ENCODE measurements at places on chromosomes 4 and X.

DNA sequence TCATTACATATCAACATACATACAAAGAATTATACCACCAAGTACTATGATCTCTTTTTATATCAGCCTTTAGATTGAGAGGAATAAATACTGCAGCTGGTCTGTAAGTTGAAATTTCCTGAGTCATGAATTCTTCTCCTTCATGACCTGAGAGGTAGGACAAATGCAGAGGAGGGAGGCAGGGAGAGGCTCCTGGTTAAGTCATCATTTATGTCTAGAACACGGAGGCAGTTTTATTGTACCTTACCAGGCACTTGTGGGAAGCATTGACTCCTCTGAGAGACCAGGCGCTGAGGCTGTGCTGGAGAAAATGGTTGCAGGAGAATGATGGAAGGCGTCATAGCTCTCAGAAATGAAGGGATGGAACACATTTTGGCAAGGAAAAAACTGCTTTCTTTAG is 12.5 kb upstream of the CASK start:
- no peak for DNase-seq

DNA sequence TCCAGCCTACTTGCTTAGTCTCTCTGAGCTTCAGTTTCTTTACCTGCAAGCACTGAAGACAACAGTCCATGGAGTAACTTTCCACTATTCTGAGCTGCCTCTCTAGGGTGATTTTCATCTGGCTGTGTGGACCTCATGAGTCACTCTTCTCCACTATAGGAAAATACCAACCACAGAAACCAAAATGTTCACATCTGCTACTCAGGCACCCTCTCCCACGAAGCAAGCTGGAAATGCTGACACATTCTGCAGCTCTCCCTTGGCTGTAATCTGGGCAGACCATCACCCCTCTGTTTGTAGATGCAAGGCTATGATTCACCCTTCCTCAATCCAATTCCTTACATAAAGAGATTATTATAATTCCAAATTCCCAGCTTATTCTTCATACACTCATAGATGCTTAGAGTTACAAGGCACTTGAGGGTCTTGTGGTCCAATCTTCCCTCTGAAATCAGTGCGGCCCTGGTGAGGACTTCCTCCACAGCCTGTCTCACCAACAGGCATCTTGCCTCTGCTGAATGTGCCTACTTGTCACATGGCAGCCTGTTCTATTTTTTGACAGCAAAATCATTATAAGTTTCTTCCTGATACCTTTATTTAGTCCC is 97.0 kb upstream of the LNX1 start:
- DNase-seq: no peak

DNA sequence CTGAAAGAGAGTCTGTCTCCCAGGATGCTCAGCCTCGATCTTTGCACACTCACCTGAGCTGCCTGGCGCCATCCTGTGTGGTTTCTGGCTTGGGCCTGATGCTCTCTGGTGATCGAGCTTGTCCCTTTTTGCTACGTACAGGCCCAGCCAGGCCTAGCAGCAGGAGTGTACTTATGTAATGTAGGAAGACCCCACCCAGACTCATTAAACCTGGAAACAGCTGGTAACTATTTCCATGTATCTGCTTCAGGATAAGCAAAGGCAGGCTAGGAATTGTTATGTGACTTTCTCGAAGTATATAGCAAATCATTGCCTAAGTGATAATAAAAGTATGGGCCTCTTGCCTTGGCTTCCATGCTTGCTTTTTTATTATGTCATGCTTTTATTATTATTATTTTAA is 18.6 kb upstream of the ARSJ start:
- DNase-seq: no peak

DNA sequence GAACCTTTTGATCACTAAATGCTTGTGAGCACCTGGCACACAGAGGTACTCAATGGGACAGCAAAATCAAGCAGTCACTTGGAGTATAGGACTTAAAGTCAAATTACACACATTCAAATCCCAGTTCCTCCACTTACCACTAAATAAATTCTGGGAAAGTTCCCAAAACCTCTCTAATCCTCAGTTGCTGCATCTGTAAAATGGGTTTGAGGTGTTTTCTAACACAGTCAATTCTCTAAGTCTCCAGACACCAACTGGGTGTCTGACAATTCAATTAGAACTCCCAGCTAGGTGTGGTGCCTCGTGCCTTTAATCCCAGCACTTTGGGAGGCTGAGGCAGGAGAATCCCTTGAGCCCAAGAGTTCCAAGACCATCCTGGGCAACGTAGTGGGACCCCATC is 19.0 kb downstream of the QDPR start:
- no peak for DNase-seq

GRCh38 chr4:38820329-38821061 is 15.9 kb upstream of the TLR1 start:
- DNase-seq: no peak

DNA sequence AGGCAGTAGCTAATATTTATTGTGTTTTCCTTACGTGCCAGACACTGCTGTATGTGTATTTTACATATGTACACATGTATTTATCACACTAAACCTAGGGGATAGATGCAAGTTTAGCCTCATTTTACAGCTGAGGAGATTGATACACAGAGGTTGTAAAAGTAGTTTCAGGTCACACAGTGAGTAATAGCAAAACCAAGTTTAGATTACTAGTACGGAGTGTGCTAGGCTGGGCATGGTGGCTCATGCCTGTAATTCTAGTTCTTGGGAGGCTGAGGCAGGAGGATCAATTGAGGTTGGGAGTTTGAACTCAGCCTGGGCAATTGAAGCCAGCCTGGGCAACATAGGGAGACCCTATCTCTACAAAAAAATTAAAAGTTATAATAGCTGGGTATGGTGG is 701.1 kb upstream of the ATOH1 start:
- DNase-seq: no peak

GRCh38 chr4:156475322-156475721 is 496.3 kb downstream of the PDGFC start:
- no peak for DNase-seq

- peak; percentile 39 for DNase-seq
Measured at GRCh38 chrX:1323315-1323714, 13.3 kb upstream of the IL3RA start.

DNA sequence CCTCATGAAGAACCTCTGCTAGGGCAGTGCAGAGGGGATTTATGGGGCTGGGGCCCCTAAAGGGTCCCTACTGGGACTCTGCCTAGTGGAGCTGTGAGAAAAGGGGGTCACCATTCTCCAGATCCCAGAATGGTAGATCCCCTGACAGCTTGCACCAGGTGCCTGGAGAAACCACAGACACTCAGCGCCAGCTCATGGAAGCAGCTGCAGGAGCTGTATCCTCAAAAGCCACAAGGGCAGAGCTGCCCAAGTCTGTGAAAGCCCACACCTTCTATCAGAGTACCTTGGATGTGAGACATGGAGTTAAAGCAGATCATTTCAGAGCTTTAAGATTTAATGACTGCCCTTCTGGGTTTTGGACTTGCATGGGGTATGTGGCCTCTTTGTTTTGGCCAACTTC is 38.6 kb downstream of the MAP9 start:
- DNase-seq: no peak

DNA sequence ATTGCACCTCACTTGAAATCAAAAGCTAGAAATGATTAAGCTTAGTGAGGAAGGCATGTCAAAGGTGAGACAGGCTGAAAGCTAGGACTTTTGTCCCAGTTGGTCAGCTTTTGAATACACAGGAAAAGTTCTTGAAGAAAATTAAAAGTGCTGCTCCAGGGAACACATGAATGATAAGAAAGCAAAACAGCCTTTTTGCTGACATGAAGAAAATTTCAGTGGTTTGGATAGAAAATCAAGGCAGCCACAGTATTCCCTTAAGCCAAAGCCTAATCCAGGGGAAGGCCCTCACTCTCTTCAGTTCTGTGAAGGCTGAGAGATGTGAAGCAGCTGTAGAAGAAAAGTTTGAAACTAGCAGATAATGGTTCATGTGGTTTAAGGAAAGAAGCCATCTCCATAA is 150.8 kb downstream of the ADGRL3 start:
- DNase-seq: no peak

DNA sequence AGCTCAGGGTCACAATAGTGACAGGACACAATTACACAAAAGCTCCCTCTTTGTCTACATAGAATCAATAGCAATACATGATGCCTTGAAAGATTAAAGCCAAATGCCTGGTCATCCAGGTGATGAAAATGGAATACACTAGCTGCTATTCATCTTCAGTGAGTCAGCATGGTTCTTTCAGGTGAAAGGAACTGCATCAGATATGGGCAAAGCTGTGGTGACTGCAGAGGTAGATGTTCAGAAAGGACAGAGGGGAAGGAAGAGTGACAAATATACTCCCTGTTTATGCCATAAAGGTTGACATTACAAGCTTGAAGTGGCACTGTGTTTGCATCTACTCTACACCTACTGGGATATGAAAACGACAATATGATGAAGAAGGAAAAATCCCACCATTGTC is 20.0 kb upstream of the FTHL17 start:
- no peak for DNase-seq

- no peak for DNase-seq
Measured at GRCh38 chr4:129232589-129233337, 136.8 kb downstream of the C4orf33 start.

Data from CD4-positive, alpha-beta memory T cell (primary cell).